ENCODE measurements at places on chromosomes 7 and 10.

GRCh38 chr10:878895-879294 is 52.6 kb downstream of the LARP4B start:
- DNase-seq: no peak

DNA sequence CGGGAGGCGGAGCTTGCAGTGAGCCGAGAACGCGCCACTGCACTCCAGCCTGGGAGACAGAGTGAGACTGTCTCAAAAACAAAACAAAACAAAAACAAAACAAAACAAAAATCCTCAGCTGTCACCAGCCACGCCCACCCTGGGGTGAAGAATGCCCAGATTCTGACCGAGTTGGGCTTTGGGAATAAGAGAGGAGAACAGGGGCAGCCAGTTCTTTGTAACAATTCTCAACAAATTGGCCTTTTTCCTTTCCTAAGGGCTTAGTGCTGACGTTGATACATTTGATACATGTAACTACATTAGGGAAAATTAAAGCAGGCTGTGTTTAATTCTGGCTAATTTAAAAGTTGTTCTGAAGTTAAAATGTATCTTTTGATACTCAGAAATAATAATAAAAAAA is 121.0 kb downstream of the EPC1 start:
- no peak for DNase-seq

DNA sequence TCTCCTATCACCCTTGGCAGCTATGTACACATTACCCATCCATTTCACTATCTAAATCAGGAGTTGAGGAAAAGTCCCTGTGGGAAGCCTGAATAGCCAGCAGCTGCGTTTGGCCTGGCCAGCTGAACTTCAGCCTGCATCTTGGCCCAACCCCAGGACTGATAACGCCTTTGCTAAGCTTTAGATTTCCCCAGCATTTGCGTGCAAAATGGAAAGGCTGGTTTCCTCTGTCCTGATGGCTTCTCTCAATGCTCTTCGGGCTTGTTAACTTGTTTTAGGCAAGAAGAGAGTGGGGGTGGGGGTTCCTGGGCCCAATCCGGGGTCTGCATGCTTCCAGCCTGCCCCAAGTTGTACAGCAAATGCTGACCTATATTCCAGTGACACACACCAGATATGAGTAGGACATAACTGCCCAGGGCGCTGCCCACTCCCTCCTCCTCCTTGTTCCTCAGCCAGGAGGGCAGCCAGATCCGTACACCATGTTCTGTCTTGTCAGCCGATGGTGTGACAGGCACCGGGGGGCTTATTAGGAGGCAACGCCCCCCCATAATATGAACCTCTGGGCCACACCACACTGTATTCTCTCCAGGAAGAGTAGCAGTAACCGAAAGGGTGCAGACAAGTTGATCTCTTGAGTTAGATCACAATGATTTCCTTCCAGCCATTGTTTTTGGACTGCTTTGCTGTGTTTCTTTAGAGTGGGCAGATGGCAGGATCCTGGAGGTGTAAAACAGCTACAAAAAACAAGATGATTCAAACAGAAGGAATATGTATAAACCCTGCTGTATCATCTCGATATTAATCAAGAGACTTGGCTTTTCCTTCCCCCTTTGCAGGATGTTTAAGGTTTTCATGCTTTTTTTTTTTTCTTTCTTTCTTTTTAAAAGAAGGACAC is 339.0 kb downstream of the RNLS start:
- no peak for DNase-seq

- peak; percentile 58 for DNase-seq
Measured at GRCh38 chr10:70733051-70733450, 52.1 kb downstream of the TBATA start.

- no peak for DNase-seq
Measured at GRCh38 chr10:14535457-14536130, 204.9 kb upstream of the FRMD4A start.

DNA sequence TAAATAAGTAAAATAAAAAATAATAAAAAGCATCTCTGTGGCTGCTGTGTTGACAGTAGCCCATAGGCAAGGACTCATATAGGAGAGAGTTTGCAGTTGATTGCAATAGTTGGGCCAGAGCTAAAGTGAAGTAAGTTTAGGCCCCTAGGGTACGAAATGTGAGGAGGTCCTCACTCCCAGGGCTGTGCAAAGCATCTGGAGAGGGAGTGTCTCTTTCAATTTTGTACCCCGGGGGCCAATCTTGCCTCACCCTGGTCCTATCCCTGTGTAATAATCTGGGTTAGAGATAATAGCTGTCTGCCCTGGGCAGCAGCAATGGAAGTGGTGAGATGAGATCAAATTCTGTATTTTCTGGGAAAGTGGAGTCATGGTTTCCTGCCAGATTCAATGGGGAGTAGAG is 365.7 kb downstream of the GATA3 start:
- no peak for DNase-seq

- DNase-seq: no peak
Measured at GRCh38 chr7:3488829-3489228, 187.8 kb downstream of the SDK1 start.

- DNase-seq: no peak
Measured at GRCh38 chr10:69976795-69977546, 75.7 kb upstream of the MACROH2A2 start.

DNA sequence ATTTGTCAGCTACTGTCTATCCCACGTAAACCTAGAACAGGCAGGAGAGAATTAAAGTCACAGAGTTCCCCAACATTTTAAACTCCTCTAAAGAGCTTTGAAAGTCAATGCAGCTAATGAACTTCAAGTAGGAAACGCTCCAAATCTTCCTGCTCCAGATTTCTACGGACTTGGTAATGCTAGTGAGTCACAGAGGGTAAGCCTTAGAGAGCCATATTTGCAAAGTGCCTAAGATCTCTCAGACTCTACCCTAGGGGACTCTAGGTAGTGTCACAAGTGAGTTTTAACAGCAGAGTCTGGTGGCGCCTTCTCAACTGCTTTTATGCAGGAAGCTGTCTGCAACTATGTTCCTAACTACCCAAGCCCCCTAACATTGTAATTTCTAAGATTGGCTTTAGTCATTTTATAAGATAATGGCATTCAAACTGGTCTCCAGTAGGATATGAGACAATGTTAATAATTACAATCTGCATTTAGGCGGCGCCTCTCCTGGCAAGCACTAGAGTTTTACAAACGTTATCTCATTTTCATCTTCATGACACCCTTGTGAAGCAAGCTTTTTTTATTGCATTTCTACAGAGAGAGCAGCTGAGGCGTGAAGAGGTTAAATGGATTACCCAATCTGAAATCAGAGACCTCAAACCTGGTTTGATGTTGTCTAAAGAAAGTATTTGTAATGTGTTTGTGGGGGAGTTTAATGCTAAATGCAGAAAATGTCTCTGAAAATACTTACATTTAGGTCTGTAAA is 22.0 kb upstream of the FZD1 start:
- peak; percentile 62 for DNase-seq

DNA sequence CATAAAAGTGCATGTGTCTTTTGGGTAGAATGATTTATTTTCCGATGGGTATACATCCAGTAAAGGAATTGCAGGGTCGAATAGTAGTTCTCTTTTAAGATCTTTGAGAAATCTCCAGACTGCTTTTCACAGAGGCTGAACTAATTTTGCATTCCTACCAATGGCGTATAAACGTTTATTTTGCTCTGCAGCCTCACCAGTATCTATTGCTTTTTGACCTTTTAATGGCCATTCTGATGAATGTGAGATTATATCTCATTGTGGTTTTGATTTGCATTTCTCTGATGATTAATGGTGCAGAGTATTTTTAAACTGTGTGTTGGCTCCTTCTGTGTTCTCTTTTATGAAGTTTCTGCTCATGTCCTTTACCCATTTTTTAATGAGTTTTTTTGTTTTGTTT is 1020.1 kb downstream of the NXPH1 start:
- no peak for DNase-seq

DNA sequence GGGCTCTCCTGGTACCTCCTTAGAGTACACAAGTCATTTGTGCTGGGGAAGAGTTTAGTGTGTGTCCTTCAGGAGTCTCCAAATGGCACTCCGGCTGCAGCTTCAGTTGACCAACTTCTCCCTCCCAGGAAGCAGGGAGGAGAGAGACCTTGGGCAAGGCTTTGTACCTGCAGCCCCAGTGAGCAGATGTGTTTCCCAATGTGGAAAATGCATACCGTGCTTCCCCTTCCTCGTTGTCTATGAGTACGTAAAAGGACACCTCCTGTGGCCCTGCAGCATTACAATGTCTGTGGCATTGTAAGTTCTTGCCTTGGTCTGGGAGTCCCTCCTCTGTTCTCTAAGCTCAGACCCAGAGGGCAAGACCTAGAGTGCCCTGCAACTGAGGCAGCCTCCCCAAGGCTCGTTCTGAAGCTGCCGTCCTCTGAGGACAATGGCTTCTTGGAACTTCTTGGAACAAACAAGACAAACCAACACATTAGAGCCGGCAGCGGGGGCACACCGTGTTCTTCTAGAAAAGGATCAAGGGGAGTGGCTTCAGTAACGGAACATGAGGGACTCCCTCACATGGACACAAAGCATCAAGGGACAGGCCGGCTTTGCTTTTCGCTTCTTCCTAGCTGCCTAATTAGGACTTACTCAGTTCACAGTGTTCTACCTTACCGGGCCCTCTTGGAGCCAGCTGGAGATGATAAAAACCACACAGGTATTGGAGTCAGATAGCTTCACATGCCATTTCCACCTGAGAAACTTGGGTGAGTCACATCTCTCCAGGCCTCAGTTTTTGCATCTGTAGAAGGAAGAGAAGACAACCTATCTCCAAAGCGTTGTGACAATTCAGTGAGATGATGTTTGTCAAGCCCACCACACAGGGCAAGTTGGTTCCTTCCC is 20.9 kb upstream of the PPA1 start:
- no peak for DNase-seq

DNA sequence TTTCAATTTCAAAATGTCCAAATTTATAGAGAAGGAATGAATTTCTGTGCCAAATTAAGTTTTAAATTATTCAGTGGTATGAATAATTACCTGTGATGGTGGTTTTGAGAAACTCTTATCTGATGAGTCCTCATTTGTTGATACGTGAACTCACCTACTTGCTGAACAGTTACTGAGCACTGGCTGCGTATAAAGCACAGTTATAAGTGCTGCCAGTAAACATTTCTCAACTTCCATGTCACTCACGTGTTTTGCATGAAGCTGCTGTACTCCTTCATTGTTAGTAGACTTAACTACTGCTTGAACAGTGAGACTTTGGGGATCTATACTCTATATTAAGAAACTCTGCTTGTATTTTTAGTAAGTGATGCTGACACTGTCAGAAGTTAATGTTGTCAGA is 269.1 kb upstream of the FZD8 start:
- no peak for DNase-seq

GRCh38 chr7:12674053-12674452 is 13.4 kb upstream of the ARL4A start:
- no peak for DNase-seq

DNA sequence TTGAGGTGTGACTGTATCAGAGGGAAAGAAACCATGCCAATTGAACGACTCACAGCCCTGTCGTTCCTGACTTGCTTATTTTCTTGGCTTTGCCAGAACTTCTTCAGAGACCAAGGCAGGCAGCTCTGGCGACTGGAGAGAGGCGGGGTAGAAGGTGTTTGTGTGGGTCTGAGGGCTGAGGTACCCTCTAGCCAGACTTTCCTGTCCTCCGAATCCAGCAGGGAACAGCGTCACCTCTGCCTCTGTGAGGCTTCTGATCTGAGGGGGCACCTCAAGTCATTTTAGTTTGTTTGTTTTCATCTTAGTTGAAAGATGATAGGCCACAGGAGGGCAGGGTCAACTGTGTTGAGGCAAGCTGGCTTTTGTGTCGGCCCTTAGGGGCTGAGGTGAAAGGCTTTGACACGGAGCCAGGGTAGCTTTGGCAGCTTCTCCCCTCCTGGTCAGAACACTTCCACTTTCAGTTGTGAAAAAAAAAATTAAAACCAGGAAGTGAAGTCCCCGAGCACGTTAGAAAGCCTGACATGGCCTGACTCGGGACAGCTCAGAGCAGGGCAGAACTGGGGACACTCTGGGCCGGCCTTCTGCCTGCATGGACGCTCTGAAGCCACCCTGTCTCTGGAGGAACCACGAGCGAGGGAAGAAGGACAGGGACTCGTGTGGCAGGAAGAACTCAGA is 1.9 kb downstream of the ACSL5 start:
- peak; percentile 50 for DNase-seq

GRCh38 chr10:72027498-72027897 is 60.9 kb downstream of the SPOCK2 start:
- DNase-seq: no peak

All from AG10803 (cell line).